ENCODE measurements at places on chromosomes 11 and 22.

DNA sequence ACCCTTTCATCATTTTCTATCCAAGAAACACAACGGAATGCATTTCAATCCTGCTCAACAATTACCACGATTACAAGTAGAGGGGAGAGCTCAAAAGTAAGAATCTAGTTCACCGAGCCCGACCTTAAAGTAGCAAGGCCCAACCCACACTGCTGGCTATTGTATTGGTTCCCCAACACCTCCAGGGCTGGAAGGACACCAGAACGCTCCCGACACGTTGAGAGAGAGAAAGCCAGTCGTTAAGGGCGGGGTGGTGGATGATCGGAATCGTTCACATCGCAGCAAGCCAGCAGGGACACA lies 690 bp downstream of the CKAP5 start:
- no peak for DNase-seq

GRCh38 chr11:78802058-78802761 lies 227.5 kb upstream of the NARS2 start:
- DNase-seq, result no peak

DNA sequence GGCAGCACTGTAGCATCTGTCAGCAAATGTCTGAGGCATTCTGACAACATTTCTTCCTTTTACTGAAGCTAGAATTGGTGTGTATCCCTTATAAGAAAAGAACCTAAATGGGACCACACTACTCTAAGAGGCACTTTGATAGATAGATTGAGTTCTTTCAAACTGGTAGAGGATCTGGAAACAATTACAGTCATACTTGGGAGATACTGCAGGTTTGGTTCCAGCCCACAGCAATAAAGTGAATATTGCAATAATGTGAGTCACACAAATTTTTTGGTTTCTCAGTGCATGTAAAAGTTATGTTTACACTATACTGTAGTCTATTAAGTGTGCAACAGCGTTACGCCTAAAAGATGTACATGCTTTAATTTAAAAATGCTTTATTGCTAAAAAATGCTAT lies 96.9 kb downstream of the SBF2 start:
- DNase-seq, result no peak

GRCh38 chr11:44507491-44507890 lies 58.0 kb upstream of the CD82 start:
- DNase-seq, result no peak

- no peak for DNase-seq
Measured at GRCh38 chr11:34364102-34364501, 6.3 kb upstream of the ABTB2 start.

GRCh38 chr11:79397252-79397651 lies 43.6 kb downstream of the TENM4 start:
- DNase-seq, result no peak

GRCh38 chr22:37381489-37381888 lies 45.8 kb downstream of the ELFN2 start:
- DNase-seq, result no peak

GRCh38 chr11:92667486-92668152 lies 301.8 kb upstream of the MTNR1B start:
- no peak for DNase-seq

GRCh38 chr11:29712616-29713015 lies 304.2 kb downstream of the KCNA4 start:
- no peak for DNase-seq

DNA sequence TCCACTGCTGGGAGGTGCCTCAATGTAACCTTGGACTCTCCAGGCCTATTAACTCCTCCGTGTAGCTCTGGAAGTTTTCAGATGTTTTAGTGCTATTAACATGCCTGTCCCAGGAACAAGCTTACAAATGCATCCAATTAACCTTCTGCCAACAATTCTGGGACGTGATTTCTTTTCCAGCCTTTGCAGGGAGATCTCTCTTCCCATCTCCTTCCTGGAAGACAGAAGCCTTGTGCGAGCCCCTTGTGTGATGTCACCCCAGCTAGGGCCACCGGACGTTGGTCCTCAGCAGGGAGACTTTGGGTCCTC lies 47.7 kb upstream of the SYT7 start:
- DNase-seq, result no peak

DNA sequence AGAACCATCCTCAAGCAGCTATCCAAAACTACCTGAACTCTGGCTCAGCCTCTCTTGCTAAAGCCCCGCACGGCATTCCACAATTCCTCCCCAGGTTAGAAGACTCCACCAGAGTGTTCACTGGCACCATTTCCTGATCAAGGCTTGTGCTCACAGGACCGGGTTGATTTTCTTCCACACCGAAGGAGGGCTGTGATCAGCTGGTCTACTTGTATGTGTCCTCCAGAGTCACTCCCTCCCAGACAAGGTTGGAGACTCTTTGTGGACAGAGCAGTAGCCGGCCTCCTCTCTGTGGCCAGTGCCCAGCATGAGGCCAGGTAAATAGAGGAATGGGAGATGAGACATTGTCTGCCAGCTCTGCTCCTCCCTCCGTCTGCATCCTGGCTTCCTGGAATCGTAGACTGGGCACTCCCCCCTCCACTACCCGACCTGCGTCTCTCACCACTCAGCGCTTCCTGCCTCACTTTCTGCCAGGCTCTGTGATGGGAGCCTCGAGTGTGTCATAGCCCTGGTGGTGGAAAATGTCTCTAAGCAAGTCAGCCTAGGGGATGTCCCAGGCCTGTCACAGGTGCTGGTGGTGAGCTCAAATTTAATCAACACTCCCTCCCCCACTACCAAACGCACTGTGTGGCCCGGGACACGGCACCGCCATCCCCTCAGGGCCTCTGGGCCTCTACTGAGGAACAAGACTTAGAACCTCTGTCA lies 12.5 kb upstream of the TMPRSS6 start:
- DNase-seq, result peak; percentile 89

- DNase-seq, result no peak
Measured at GRCh38 chr22:35537232-35537631, 3.4 kb upstream of the RASD2 start.

Data from activated CD4-positive, alpha-beta T cell treated with anti-CD3 and anti-CD28 coated beads for 24 hours (primary cell).